ENCODE measurements at places on chromosomes 2 and 18.

GRCh38 chr2:64354857-64355680 lies 98.9 kb upstream of the LGALSL start:
- DNase-seq, result no peak

- no peak for DNase-seq
These were observed 14.4 kb downstream of the INHBB start for GRCh38 chr2:120360307-120360855.

GRCh38 chr2:8535821-8536685 lies 145.8 kb upstream of the ID2 start:
- DNase-seq, result no peak

GRCh38 chr2:19736191-19736831 lies 165.5 kb downstream of the TTC32 start:
- no peak for DNase-seq

DNA sequence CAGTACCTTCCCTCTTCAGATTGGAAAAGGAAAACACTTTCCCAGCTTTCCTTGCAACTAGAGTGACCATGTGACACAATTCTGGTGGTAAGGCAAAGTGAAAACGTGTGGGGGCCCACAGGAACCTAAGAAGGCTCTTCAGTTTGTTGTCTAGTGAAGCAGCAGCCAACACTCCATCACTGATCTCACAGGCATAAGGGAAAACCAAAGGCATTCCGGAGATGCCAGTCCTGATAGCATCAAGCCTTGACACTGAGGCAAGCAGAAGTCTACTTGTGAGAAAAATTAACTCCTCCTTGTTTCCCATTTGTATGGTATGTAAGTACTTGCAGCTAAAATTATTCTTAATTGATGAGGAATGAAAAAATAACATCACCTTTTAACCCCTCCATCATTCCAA lies 88.3 kb downstream of the ETAA1 start:
- DNase-seq, result no peak

- no peak for DNase-seq
These were observed 12.7 kb upstream of the SMARCAL1 start for GRCh38 chr2:216399621-216400020.
